HepG2 (cell line): ENCODE measurements at places on chromosomes 13 and 19. TPM values are rescaled to one million over a fixed set of nuclear protein-coding genes. Genes with fewer than 3 reads are reported as not detected.

Gene CA11
- 0.24 and 0.58 TPM in 2 replicates for total RNA-seq

Gene BRSK1
- 0.18 TPM in 1 of 2 replicates, not detected in the other for total RNA-seq

Gene ALKBH7
- 45.9 and 48.3 TPM in 2 replicates for total RNA-seq

GRCh38 chr13:84352946-84353345 lies 470.7 kb upstream of the SLITRK1 start:
- DNase-seq: no peak
- no peak overlapping the region for H3K27ac ChIP-seq
- H3K27me3 ChIP-seq: no peaks in the 10 kb centered on the region
- H3K36me3 ChIP-seq: no peaks in the 10 kb centered on the region
- H3K4me1 ChIP-seq: no peaks in the 10 kb centered on the region

- no peak overlapping the region for H3K27ac ChIP-seq
- H3K27me3 ChIP-seq: no peaks in the 10 kb centered on the region; the same call in 1 of the 2 replicates
- H3K4me3 ChIP-seq: no peak overlapping the region
- no peaks in the 10 kb centered on the region for H3K36me3 ChIP-seq
- peaks cover 12% of the 10 kb centered on the region; the same call in 1 of the 2 replicates for H3K4me1 ChIP-seq
These were observed 19.3 kb upstream of the C13orf42 start for GRCh38 chr13:51130348-51130747.
